ENCODE measurements at places on chromosomes 4 and X.

- no peak for DNase-seq
Measured at GRCh38 chr4:153218961-153219360, 14.7 kb downstream of the TRIM2 start.

DNA sequence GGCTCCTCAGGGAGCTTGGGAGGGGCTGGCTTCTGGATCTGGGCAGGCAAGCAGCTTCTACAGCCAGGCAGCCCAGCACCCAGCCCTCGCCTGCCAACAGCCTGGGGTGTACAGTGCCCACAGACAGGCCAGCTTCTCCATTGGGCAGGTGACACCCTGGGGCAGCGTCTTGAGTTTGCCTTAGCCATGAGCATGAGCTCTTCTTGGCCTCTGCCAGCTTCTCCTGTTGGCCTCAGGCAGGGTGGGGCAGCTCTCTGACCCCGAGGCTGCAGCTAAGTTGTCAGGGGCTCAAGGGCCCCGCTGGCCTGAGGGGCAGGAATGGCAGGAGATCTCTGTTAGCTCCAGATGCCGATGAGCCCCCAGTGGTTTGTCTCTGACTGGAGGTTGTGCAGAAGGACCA lies 7.8 kb upstream of the CNGA2 start:
- no peak for DNase-seq

DNA sequence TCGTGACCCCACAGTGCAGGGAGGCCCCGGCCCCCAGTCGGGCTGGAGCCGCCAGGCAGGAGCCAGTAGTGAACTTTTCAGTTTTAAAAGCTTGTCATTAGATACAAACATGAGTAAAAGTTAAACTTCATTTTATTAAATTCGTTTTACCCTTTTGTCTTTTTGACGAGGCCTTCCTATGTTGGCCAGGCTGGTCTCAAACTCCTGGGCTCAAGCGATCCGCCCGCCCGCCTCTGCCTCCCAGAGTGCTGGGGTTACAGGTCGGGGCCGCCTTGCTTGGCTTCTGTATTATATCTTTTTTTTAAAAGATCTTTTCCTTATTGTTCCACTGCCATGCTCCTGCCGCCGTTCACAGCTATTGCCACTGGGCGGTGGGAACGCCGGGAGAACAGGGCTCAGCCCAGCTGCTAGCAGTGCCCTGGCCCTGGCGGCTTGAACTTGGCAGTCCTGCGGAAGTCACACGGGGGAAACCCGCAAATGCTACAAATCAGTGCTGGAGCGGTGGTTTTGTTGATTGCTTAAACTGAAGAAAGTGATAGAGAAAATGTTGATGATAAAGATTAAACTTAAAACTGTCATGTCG lies 968 bp upstream of the NELFA start:
- peak; percentile 81 for DNase-seq

GRCh38 chr4:162274354-162274753 lies 110.6 kb upstream of the FSTL5 start:
- no peak for DNase-seq

- DNase-seq, result no peak
Measured at GRCh38 chr4:157591245-157591644, 370.7 kb downstream of the GRIA2 start.

- no peak for DNase-seq
Measured at GRCh38 chrX:149272690-149273463, 232.2 kb downstream of the IDS start.

GRCh38 chrX:55702671-55703070 lies 14.9 kb upstream of the RRAGB start:
- DNase-seq, result no peak

DNA sequence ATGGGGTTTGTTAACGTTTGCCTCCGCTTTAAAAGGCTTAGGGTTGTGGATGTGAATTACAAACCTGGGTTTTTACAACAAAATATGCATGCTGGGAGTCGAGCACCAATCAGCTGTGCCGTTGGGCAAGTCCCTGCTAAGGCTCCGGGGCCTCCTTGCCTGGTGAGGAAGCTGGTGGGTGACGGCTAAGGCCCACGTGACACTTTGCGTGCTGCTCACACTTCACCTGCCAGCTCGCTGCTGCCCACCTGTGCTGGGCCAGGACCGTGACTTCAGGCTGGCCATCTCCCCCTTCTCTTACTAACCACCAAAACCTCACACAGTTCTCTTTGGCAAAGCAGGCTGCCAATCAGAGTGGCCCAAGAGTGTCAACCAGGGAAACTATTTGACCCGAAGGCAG lies 178.3 kb downstream of the AFAP1 start:
- no peak for DNase-seq

DNA sequence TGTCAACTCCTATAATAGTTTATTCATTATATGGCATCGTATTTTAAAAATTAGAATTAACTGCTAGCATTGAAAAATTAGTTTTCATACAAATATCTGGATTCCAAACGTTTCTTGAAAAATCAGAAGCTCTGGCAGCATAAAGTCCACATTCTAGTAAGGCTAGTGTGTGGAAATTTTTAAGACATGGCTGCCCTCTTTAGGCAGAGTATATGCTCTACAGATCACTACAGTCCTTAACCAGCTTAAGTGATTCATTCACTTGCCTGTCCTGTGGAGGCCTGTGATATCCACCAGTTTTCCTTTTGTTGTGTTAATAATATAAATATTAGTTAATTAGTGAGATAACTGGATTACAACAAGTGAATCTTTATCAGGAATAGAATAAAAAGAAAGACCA lies 287.2 kb downstream of the OPHN1 start:
- DNase-seq, result peak; percentile 43

DNA sequence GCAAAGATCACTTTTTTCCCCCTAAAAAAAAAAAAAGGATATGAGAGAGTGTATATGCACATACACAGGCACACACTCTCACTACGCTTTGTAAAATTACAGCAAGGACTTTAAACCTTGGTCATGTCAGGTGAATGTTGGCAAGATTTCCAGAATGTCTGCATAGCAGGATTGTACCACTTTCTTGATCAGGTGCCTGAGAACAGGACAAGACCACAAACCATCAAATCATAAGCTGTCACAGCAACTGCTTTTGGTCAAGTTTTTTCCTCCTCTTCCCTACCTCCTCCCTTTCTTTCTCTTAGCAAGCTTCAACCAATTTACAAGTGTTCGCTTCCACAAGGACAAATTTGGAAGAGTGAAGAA lies 15.3 kb downstream of the PPARGC1A start:
- no peak for DNase-seq

DNA sequence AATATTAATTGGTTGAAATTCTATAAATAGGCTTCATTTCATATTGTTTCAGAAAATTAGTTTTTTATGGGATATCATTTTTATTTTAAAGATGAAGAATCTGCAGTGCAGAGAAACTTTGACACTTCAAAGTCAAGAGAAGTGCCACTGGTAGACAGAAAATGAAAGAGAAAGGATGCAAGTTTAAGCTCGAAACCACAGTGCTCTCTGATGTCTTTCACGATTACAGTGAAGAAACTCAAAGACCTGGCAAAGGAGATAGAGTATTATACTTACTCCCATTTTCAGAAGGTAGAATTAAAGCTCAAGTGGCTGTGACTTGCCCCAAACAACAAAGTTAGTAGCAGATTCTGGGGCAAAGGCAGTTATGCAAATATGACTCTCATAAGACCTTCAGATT lies 745.4 kb downstream of the TECRL start:
- no peak for DNase-seq

DNA sequence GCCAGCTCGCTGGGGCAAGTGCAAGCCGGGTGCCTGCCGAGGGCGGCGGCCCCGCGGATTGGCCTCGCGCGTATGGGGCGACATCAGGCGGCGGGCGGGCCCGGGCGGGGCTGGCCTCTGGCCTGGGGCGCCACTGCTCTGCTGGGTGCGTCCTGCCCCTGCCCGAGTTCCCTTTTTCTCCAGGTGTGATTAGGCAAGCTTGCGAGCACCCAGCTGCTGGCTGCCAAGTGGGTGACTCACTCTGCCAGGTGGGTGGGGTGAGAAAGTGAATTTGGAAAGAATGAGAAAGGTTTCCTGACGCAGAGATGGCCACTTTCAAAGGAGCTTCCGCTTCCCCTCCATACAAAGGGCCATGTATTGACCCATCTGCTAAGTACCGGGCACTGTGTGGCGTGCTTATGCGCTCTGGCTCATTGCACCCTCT lies 32.5 kb downstream of the FGFBP1 start:
- DNase-seq, result no peak

DNA sequence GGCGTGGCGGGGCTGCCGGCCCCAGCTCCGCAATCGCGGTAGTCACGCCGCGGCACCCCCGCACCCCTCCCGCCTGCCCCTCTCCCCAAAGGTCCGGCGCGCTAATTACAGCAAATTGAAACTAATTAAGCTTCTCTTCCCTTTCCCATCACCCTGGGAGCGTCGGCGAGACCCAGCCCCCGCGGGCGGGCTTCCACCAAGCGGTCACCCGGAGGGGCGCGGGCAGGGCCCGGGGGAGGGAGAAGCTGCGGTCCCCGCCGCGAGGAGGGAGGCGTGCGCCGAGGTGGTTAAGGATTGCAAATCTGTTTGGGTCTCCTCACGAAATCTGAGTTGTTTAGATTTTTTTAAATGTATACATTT lies 13.1 kb downstream of the ARX start:
- no peak for DNase-seq

DNA sequence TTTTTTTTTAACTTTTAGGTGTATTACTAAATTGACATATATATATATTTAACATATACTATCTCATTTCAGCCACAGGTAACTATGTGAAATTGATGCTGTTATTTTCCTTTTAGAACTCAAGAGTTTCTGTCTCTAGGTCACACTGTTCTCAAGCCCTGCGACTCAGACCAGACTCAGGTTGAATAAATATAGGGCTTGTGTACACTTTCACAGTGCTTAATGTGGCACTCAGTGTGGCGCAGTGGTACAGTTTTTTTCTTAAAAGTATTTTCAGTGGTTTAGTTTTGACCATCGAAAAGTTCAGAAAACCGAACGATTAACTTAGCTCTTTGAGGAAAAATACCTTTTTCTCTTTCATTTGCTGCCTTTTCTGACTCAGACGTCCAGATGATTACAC lies 24.7 kb downstream of the PACRGL start:
- DNase-seq, result no peak

DNA sequence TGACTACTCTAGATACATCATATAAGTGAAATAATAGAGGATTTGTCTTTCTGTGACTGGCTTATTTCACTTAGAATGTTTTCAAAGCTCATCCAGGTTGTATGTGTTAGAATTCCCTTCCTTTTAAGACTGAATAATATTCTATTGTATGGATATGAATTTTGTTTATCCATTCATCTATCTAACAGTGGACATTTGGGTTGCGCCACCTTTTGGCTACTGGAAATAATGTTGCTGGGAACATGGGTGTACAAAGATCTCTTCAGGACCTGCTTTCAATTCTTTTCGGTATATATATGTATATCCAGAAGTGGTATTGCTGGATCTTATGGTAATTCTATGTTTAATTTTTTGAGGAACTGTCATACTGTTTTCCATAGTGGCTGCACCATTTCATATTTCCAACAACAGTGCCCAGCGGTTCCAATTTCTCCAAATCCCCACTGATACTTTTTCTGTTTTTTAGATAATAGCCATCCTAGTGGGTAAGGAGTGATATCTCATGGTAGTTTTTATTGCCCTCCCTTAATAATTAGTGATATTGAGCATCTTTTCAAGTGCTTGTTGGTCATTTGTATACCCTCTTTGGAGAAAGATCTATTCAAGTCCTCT lies 3.4 kb upstream of the SCD5 start:
- no peak for DNase-seq

- DNase-seq, result peak; percentile 37
Measured at GRCh38 chr4:48602222-48602621, 112.2 kb downstream of the ZAR1 start.

DNA sequence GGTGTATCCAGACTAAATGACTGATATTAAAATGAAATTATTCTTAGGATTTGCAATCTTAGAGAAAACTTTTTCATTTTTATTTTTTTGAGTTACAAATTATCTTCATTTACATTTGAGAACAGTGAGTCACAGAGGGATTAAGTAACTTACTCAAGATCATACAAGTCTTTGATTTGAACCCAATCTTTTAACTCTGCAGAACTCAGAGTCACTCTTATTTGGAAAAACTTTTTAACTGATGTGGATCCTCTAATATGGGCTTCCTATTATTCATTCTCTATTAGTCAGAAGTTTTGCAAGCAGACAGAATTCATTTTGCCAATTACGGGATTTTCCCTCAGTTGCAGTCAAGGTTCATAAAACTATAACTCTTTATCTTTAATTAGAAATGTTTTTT lies 20.1 kb downstream of the HPRT1 start:
- DNase-seq, result no peak

DNA sequence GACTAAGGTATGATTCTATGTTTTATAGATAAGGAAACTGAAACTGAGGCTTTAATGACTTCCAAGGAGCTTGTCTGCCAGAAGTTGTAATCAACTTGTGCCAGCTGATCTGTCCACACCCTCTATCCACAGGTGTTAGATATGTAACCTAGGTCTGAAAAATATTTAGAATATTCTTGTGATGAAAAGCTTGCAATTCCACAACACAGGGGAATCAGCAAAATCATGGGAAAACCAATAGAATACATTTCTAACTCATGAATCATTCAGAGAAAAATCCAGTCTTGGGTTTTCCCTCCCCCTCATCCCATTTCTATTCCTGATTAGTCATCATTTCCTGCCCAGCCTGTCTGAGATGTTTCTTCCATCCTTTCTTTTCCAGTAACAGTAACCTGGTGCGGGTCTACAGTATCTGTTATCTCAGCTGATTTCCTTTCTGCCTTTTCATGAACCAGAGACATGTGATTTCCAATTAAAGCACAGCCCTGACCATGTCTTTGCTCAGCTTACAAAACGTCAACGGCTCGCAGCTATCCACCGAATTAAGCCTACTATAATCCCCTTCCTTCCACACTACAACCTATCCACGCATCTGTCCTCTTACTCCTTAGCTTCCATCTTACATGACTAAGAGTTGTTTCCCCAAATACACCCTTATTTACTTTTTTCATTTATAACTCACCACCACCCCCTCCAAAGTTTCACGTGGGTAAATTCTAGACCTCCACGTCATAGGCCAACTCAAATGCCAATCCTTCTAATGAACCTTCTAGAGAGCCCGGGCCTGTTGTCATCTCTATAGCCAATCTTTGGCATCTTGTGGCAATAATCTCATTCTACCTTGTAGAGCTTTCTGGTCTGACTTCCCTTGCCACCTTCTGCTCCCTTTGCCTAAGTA lies 961 bp upstream of the NOCT start:
- peak; percentile 84 for DNase-seq

DNA sequence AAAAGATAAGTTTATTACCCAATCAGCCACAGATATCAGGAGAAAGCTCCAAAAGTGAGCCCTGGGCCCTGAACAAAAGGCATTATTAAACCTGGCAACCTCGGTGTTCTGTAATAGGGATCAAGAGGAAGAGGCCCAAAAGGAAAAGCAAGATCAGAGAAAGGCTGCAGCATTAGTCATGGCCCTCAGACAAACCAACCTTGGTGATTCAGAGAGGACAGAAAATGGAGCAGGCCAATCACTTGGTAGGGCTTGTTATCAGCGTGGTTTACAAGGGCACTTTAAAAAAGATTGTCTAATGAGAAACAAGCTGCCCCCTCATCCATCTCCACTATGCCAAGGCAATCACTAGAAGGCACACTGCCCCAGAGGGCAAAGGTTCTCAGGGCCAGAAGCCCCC lies 75.7 kb downstream of the AGTR2 start:
- no peak for DNase-seq

GRCh38 chrX:74525116-74525515 lies 89.3 kb downstream of the RLIM start:
- DNase-seq, result no peak

Measured in AG08396 (cell line).